ENCODE measurements at places on chromosomes 11 and 22. TPM values are rescaled to one million over a fixed set of nuclear protein-coding genes. Genes with fewer than 3 reads are reported as not detected.

DNA sequence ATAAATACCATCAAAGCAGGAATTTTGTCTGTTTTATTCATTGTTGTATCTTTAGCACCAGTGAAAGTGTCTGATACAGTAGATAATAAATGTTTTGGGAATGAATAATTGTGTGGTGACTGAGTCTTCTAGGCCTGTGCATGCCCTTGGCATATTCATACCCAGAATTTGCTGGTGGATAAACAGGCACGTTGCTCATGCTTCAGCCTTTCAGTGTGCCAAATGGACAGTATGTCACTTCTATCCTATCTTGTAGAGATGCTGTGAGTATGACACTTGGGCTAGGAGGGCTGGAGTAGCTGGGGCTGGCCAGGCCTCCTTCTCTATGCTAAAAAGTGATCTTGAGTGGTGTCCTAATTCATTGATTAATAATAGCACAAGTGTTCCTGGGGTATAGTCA lies 287.3 kb upstream of the DDI1 start:
- no peak for DNase-seq

DNA sequence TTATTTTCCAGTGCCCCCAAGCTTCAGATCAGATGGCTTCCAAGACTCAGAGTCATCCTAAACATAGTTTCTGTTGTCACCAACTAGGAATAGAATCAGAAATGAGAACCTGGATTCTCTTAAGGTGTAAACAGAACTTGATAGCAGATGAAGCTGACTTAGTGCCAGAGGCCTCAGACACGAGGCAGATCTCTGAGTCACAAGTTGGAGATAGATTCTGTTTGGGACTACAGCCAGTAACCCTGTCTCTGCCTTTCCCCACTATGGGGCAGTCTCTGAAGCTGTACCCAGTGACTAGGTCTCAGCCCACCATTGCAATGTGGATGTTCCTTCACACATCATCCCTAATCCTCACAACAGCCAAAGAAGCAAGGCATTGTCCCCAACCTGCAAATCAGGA lies 25.4 kb downstream of the NEU3 start:
- DNase-seq: no peak

The TBX1 gene
- polyA plus RNA-seq: 0.45 TPM

- DNase-seq: peak; percentile 83
These were observed 1.1 kb upstream of the TTLL1 start for GRCh38 chr22:43090130-43090789.

GRCh38 chr22:23088199-23088604 lies 17.9 kb downstream of the GNAZ start:
- DNase-seq: no peak

- DNase-seq: no peak
These were observed 70.4 kb downstream of the RRM1 start for GRCh38 chr11:4164884-4165590.

GRCh38 chr22:43236411-43237166 lies 49.7 kb upstream of the TTLL12 start:
- DNase-seq: no peak

- DNase-seq: peak; percentile 41
These were observed at the start of gene CHRM4 for GRCh38 chr11:46391578-46392420. Gene CHRM4, minus strand, starts transcription at chr11:46391776. Its CDS starts 5,219 bp downstream, at chr11:46386557.

GRCh38 chr11:130999086-130999485 lies 82.8 kb upstream of the SNX19 start:
- no peak for DNase-seq

Measured in kidney (tissue), 22 donors.